Stimulated activated CD8-positive, alpha-beta memory T cell treated with anti-CD3 and anti-CD28 coated beads, Interleukin-2, amount 100 ng/mL, for 1 hour (primary cell): ENCODE measurements at places on chromosomes 6 and 20.

GRCh38 chr6:125831659-125832058 lies 40.9 kb downstream of the NCOA7 start:
- DNase-seq: no peak

GRCh38 chr20:7770578-7770977 lies 169.7 kb downstream of the HAO1 start:
- no peak for DNase-seq

DNA sequence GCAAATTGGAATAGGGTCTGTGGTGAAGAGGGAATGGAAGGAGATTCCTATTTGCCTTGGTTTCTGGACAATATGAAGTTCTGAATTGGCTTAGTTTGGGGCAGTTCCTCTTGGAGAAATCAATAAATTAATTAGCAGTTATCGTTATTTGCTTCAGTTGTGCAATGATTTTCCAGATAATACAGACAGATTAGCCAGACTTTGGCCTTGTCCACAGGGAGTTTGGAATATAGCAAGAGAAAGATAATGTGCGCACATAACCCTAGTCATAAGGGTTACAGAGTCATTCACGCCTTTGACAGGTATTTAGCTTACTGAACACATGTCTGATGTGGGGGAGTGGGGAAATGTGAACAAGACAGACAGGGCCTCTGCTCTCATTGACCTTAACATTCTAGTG lies 1.3 kb downstream of the ATRN start:
- no peak for DNase-seq

DNA sequence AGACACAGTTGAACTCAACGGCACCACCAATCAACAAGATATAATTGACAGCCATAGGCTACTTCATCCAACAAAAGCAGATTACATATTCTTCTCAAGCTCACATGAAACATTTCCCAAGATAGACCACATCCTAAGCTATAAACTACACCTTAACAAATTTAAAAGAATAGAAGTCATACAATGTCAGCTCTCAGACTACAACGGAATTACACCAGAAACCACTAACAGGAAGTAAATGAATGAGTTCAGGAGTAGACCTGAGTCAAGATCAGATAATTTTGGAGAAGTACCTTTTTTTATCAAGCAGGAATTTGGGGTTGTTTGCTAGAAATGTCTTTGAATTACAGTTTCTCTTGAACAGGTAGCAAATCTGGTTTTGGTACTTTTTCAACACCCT lies 237.8 kb downstream of the TBX18 start:
- no peak for DNase-seq

DNA sequence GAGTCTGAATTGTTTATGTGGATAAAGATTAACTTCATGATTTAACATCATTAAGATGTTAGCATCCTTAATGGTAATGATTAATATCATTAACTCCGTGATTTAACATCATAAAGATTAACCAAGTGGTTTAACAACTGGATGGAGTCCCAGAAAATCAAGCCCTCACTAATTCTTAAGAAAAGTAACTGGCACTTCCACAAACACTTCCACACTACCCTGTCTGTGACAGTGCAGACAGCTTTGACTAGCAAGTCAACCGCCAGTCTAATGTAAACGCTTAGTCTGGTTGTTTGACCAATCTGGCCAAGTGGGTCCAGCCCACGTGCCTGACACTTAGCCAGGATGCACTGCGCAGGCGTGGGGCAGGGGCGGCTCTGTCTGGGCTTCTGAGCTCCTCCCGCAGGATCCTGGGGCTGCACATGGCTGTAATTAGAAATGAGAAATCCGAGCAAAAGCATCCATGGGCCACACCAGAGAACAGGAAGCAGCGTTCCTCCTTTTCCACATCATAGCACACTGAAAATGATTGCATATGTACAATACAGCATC lies 424.2 kb downstream of the FOXA2 start:
- no peak for DNase-seq

DNA sequence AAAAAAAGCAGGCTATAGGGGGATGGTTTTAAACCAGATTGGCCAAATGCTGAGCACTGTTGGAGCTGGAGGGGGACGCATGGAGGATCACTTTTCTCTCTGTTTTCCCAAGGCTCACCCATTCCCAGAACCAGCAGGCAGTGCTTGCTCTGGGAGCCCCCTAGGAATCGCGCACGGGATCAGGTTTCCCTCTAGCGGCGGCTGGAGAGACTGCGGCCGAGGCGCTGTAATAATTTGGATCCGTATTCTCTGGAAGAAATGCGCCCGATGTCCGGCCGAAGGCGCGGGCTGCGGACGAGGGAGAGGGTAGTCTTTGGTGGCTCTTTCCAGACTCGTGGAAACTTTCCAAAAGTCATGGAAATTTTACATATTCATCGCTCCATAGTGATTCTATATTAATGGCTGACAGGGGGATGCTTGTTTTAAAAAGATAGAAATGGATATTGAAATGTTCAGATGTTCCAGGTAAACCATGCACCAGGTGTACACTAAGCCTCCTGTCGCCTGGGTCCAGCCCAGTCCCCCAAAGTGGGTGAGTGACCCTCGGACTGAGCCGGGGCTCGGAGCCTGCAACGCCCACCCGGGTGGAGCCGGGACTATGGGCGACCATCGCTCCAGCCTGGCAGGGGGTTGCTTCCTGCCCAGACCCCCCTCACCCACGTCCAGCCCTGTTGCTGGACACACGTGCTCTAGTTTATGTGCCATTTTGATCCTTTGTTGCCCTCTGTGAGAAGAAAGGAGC lies 78.7 kb upstream of the PHACTR3 start:
- no peak for DNase-seq

DNA sequence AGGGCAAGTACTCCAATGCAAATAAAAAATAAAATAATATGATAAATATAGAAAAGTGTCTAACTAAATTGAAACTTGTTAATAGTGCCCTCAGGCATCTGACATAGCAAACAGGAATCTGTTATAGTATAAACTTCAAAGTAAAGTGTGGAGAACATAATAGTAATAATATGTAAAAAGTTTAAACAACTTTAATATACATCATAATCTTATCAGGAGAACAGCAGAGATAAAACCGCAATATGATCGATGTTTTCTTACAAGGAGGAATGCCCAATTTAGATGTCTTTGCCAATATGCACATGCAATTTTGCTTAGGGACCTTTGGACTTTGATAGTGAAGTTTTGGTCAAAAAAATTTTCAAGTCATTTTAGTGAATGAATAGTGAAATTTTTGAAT lies 514.8 kb upstream of the IMPG1 start:
- DNase-seq: no peak

- no peak for DNase-seq
Observed at GRCh38 chr20:33524261-33524660, 34.4 kb downstream of the CBFA2T2 start.

GRCh38 chr6:128158496-128158895 lies 257.6 kb upstream of the THEMIS start:
- DNase-seq: no peak

DNA sequence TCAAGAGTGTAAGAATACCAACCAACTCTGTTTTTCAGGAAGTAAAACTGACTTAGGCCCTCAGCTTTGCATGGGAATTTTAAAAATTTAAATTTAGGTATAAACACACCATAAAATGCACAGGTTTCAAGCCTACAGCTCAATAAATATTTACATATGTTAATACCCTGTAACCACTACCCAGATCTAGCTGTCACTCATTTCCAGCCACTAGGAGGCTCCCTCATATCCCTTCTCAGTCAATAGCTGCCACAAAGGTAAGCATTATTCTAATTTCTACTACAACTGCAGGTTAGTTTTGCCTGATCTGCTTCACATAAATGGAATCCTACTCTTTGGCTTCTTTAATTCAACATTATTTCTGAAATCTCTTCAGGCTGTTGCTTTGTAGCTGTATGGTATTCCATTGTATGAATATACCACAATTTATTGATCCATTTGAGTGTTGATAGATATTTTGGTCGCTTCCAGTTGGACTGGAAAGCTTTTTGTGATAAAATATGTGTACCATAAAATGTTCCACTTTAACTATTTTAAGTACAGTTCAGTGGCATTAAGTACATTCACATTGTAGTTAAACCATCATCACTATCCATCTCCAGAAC lies 32.5 kb upstream of the MEI4 start:
- DNase-seq: no peak

GRCh38 chr6:16383607-16384206 lies 145.3 kb downstream of the GMPR start:
- no peak for DNase-seq

DNA sequence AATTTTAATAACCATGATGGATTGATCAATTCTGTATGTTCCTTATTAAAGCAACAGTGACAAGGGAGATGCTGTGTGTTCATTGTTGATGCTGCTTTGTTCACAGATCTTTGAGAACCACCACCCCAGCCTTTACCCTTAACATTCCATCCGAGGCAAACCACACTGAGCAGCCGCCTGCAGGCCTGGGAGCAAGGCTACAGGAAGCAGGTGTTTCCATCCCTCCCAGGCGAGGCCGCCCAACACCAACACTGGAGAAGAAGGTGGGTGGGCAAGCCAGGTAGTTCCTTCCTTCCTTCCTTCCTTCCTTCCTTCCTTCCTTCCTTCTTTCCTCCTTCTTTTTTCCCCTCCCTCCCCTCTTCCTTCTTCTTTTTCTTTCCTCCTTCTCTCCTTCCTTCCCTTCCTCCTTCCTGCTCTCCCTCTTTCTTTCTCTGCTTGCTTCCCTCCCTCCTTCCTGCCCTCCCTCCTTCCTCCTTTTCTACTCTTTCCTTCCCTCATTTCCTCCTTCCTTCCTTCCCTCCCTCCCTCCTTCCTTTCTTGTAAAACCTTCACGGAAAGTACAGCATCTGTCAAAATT lies 13.7 kb downstream of the TTLL2 start:
- DNase-seq: no peak

DNA sequence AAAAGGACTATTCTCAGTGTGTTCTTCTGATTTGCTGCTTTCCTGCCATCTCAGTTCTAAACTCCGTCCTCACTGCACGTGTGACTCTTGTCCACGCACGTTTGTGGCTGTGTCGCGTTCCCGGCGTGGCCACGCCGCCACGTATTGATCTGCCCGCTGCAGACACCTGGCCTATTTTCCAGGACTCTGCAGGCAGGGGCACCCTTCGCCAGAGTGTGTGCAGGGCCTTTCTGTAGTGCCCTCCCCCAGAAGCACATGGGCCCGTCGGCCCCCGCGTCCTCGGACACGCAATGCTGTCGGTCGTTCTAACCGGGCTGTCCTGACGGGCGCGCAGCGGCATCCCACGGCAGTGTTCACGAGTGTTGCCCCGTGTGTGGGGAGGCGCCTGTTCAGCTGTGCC lies 87.6 kb downstream of the YTHDF1 start:
- no peak for DNase-seq

- no peak for DNase-seq
Observed at GRCh38 chr20:17856837-17857605, 111.6 kb downstream of the SNX5 start.

DNA sequence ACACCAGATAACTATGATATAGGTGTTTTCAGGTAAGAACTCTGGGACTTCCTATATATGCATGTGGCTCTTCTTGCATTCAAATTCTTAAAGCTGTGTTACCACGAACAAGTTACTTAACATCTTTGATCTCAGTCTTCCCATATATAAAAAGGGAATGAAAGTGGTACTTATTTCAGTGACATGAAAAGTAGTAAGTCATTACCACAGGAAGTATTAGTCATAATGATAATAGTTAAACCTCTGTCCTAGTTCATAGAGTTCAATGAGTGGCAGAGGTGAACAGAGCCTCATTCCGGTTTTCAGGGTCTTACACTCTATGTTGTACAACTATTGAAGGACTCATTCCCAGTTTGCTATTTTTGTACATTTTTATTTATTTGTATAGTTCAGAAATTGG lies 237.0 kb downstream of the NKAIN2 start:
- no peak for DNase-seq

- DNase-seq: no peak
Observed at GRCh38 chr6:106056060-106056745, 29.9 kb upstream of the PRDM1 start.

GRCh38 chr6:123747515-123747914 lies 56.1 kb upstream of the NKAIN2 start:
- no peak for DNase-seq

- DNase-seq: no peak
Observed at GRCh38 chr20:45920462-45921336, 8.7 kb upstream of the PLTP start.

DNA sequence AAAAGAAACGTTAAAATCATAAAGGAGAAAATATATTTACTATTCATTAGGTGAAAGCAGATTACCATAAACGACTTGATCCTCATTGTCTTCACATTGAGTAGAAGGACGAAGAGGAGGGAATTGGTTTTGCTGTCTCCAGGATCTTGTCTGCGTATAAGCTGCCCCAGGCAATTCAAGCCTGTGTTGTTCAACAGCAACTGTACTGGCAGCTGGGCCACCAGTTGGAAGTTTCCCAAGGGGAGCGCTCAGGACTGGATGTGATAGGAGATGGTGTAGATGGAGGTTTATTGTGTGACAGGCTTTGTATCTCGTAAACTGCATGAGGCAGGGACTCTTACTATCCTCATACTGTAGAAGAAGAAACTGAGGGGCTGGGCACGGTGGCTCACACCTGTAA lies 3.9 kb upstream of the FANCE start:
- no peak for DNase-seq

- DNase-seq: no peak
Observed at GRCh38 chr20:51022803-51023616, at the start of gene KCNG1. Gene KCNG1 (minus strand): TSS chr20:51023107. CDS start chr20:51010338, 12,769 bp downstream.

DNA sequence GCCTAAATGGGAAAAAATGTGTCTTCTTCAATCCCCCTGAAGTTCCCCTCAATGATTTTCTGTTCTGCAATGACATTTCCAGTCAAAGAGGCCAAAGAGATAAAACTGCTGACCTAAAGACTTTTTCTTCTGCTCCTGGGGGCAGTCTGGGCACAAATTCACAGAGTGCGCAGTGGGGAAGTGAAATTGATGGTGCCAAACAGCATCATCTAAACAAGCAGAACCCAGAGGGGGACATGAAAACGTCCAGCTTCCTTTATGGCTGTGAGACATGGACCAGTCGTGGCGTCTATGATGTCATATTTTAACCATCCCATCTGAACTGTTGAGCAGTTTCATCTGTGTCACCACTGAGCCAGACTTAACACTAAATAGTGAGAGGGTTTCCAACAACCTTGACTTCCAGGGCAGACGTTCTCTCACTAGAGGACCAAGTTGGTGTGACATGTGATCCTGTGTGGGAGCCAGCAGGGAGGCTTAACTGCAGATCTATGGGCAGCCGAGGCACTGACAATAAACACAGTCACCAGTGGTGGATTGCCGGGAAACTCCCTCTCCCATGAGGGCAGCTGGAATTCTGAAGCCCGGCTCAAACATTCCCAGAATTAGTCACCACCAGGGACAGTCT lies 12.4 kb downstream of the SCML4 start:
- DNase-seq: no peak

DNA sequence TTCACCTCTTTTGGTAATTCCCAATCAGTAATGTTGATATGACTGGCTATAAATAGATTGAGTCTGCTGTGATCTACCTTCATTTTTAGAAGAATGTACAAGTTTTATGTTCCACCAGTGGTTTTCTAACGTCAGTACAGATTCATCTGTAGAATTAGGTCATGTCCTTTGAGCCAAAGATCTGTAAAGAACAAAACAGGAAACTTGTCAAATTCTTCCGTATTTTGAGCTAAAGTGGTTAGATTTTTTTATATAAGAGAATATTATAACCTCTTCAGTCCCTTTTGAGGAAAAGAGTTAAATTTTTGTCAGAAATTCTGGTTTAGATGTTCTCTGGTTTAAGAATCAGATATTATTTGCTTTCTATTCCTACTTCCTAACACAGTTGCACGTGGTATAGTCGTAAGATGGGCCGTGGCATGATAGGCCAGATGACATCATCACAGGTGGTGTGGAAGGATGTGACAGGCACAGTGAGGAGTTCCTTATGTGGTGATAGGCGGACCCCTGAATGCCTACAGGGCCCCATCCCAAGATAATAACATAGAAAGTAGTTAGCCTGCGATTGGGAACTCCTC lies 62.3 kb downstream of the SNX9 start:
- no peak for DNase-seq
